Cardiac septum (tissue), 1 donor: ENCODE measurements at places on chromosomes 4 and X. TPM values are rescaled to one million over a fixed set of nuclear protein-coding genes. Genes with fewer than 3 reads are reported as not detected.

- no peak for DNase-seq
Measured at GRCh38 chr4:46073778-46074177, 50.1 kb downstream of the GABRG1 start.

- no peak for DNase-seq
Measured at GRCh38 chrX:15930585-15930984, 76.0 kb upstream of the AP1S2 start.

- peak; percentile 36 for DNase-seq
Measured at GRCh38 chr4:183402771-183403170, 41.7 kb upstream of the CDKN2AIP start.

GRCh38 chrX:52261125-52261462 lies 76.4 kb downstream of the MAGED4 start:
- DNase-seq, result no peak

GRCh38 chrX:152733261-152733975 lies at the start of the genes CSAG1 and MAGEA12:
Gene CSAG1 (minus strand): TSS chrX:152733721. CDS start chrX:152732460, 1,261 bp downstream.
Gene MAGEA12 (plus strand): TSS chrX:152733757. CDS start chrX:152736162, 2,405 bp downstream.
- DNase-seq, result no peak

GRCh38 chrX:103356858-103357257 lies 552 bp downstream of the TCEAL9 start:
- no peak for DNase-seq

DNA sequence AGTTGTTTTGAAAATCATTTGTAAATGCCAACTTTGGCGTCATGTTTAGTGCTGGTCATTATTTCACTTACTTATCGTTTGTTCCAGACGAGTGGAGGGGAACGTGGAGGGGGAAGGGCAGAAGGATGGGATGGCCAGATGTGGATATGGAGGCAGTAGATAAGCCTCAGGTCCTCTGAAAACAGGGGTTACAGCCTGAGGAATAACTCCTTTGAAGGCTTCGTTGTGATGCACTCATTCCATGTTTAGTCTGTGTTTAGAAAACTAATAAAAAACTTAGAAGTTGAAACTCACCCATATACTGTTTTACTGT lies 1.1 kb downstream of the MOB1B start:
- DNase-seq, result no peak

GRCh38 chrX:40471965-40472648 lies 108.7 kb upstream of the ATP6AP2 start:
- no peak for DNase-seq

DNA sequence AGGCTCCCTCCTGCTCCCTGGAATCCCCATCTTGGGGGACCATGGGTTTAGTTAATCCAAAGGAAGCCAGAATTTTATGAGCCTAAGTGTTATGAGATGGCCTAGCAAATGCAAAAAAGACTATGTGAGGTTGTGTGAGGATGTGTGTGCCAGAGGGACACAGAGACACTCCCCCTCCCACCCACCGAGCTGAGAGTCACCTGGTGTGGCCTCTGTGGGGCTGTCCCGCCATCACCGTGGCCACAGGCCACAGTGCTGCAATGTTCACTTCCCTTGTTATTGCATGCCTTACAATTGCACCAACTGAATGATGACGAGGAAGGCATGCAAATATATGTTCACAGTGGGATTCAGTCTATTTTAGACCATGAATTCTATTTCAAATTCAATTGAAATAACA lies 601 bp upstream of the FGFBP2 start:
- DNase-seq, result no peak

DNA sequence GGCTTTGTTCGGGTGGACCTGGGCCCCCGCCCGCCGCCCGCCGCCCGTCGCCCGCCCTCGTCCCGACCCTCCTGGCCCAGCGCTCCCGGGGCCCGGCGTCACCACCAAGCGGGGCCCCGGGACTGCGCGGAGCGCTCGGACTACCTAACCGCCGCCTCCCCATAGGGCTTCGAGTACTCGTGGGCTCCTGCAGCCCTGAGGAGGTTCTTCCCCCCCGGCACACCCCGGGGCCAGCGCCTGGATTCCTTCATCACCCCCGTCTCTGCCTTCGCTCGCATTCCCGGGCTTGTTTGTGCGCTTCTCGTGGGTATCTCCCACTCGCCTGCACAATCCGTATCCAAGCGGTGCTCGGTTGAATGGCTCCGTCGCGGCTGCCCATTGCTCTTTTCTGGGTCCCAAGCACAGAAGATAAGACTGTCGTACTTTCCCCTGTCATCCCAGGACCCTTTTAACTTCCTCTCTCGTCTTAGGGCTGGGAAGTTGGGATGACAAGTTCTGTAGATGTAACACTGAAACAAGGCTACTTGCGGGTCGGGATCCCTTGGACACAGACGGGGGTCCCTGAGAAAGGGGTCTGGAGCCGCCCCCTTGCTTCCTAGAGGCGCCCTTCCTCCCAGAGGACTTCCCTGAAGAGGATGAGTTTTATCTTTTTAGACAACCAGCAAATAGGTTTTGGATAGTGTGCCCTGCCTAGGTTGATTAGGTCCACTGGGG lies 565 bp downstream of the MOB1B start:
- peak; percentile 78 for DNase-seq

DNA sequence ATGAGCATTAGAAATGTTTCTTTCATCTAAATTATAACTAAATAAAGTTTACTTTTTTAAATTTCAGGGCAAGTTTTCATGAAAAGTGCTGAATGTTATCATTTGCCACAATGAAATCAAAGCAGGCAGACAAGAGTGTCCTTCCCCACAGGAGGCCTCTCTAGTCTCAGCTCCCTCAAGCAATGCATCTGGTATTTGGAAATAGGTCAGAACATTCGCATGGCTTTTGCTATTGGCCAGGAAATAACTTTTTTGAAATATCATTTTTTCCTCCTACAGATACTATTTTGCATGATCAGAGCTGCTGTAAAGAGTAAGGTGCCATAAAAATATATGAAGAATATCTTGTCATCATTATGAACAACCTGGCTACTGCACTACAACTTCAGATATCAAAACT lies 41.1 kb downstream of the MAD2L1 start:
- DNase-seq, result no peak

- no peak for DNase-seq
Measured at GRCh38 chr4:37793562-37793961, 32.9 kb upstream of the PGM2 start.

GRCh38 chr4:146647615-146648460 lies 9.1 kb downstream of the POU4F2 start:
- DNase-seq, result no peak

DNA sequence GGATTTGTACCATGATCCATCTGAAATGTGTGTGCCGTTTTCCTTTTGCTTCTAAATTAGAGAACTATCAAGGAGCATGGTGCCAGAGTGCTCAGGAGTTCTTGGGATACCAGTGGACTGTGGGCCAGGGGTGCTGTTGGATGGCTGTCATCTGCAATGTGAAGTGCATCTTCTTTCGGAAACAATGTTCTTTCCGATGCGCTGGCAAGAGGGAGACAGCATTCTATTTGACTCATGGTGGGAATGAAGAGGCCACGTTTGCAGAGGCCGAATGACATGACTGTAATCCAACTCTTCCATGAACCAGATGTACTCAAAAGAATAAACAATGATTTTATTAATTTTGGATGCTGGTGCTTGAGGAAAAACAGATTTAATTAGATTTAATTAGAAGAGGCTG lies 45.5 kb downstream of the SORCS2 start:
- no peak for DNase-seq

The SORBS2 gene
- total RNA-seq, result 1,779 TPM

The GUCY1B1 gene
- 17.0 TPM for total RNA-seq

The TLL1 gene
- 0.67 TPM for total RNA-seq

The SLC34A2 gene
- total RNA-seq, result 0.19 TPM

The USP26 gene
- total RNA-seq, result not detected

The NALF2 gene
- 4.4 TPM for total RNA-seq

The HS6ST2 gene
- total RNA-seq, result 0.24 TPM

The EXOC1L gene
- total RNA-seq, result not detected

The AKAP14 gene
- not detected for total RNA-seq

The KLHL34 gene
- 9.1 TPM for total RNA-seq

The GIMD1 gene
- not detected for total RNA-seq

The SFRP2 gene
- total RNA-seq, result 2.1 TPM

The HAND2 gene
- 161 TPM for total RNA-seq

The FAM156A gene
- 9.4 TPM for total RNA-seq

The CLDN24 gene
- not detected for total RNA-seq
